ENCODE measurements at places on chromosomes 7 and 10.

DNA sequence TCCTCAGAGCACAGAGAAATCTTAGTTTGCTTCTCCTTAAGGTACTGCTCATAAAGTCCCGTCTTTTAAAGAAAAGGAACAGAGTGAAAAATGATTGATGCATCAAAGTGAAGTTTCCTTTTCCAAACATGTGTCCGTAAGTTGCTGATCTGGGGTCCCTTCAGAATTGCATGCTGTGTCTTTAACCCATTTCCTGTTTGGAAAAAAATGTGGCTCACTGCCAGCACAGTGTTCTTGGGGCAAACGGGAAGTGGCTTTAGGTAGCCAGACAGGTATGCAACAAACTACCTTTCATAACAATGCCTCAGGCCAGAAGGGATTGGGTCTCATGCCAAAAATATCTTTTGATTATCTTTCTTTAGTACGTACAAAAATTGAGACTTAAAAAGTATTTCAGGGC is 50.9 kb downstream of the TFAM start:
- DNase-seq, result no peak

DNA sequence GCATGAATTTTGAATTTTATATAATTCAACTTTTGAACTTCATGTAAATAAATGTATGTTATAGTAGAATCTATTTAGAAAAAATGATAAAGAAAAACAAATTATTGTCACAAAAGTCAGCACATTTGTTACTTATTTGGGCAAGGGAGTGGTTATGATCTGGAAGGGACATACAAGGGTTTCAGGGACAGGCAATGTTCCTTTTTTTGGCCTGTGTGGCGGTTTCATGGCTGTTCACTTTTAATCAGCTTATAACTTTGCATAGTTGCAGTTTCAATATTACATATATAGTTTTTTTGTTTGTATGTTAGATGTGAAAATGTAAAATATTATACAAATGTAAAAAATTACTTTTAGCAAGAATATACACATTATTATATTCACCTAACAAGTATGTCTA is 256.2 kb downstream of the PCLO start:
- no peak for DNase-seq

- no peak for DNase-seq
Observed at GRCh38 chr7:149196705-149197171, 1.4 kb downstream of the ZNF282 start.

- DNase-seq, result no peak
Observed at GRCh38 chr10:106360870-106361269, 803.6 kb downstream of the SORCS1 start.

DNA sequence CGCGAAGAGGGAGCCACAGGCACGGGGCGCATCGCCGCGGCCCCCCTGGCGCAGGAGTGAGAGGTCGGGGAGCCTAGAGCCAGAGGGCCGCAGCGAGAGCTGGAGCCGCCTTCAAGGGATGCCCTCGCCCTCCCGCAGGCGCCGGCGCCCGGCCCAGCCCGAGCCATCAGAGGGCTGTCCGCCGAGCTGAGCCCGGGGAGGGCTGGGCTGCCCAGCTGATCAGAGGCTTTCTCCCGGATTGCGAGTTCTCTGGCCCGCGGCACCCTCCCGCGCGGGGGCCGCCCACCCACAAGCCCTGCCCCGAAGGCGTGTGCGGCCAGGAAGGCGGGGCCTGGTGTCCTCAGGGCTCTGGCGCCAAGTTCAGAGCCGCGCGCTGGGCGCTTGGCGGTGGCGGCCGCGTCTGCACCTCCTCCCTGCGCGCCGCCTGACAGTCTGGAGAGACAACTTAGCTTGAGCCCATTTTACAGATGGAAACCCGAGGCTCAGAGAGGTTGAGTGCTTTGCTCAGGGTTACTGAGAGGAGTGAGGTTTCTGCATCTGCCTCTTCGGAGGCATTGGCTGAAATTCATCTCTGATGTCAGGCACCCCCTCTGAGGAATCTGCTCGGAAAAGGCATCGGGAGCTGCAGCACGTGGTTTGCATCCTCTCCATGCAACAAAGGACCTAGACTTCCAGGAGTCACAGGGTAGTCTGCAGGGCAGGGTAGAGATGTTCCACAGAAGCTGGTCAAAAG is 3.8 kb upstream of the ANTXRL start:
- peak; percentile 29 for DNase-seq

- no peak for DNase-seq
Observed at GRCh38 chr10:70903262-70903921, 15.0 kb upstream of the PCBD1 start.

DNA sequence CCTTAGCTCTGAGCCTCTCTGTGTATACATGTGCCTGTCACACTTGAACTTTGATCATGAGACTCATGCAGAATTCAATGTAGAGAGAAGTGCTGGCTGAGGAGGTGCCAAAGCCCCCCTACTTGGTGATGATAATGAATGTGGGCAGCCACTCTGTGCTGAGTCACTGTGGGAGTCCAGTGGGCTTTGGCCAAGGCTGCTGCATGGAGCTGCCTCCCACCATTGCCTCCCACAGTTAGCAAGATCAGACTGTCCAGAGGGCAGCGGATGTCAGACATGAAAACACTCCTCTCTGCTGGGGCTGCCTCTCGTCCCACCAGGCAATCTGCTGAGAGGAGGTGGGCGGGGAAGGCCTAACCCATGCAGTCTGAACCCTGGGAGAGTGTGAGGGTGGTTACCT is 180.3 kb downstream of the SH2D4B start:
- DNase-seq, result no peak

DNA sequence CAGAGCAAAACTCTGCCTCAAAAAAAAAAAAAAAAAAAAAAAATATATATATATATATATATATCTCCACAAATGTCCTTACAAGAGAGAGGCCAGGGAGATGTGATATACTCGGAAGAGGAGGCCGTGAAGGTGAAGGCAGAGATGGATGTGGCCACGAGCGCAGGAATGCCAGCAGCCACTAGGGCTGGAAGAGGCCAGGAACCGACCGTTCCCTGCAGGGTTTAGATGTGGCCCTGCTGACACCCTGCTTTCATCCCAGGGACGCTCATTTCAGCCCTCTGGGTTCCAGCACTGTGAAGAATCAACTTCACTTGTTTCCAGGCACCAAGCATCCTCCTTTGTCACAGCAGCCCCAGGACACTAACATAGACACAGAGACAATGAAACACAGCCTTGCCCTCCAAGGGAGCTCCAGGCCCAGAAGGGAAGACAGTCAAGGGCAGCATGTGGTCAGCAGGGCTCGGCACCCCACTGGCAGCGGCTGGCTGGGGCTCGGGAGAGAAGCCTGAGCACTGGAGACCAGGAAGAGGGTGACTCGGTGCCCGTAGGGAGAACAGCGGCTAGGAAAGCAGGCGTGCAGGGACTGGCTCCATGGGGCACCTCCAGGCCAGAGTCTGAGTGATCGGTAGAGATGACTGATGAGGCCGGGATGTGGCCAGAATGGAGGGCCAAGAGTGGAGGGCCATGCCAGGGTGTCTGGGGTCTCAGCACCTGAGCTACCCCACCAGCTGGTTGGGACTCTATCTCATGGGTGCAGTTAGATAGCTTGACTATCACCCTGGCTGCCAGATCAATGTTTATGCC is 7.6 kb downstream of the WDR86 start:
- DNase-seq, result no peak

GRCh38 chr7:76211216-76211615 is 9.5 kb downstream of the SRRM3 start:
- DNase-seq, result no peak

GRCh38 chr7:158127241-158127640 is 460.4 kb downstream of the PTPRN2 start:
- no peak for DNase-seq

DNA sequence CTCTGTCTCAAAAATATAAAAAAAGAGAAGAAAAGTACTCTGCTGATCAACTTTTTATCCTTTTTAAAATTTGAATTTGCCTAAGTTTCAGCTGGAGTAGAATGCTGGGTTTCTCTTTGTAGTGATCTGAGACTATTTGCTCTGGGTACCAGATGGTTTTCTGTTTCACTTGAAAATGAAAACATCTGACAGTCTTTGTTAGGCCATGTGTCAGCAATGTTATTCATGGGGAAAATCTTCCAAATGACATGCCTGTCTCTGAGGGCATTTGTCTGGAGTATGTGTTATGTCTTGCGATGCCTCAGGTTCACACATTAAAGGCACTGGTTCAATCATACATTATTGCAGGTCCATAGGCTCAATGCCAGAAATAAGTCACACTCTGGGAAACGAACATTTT is 175.3 kb upstream of the TMEM229A start:
- DNase-seq, result no peak

DNA sequence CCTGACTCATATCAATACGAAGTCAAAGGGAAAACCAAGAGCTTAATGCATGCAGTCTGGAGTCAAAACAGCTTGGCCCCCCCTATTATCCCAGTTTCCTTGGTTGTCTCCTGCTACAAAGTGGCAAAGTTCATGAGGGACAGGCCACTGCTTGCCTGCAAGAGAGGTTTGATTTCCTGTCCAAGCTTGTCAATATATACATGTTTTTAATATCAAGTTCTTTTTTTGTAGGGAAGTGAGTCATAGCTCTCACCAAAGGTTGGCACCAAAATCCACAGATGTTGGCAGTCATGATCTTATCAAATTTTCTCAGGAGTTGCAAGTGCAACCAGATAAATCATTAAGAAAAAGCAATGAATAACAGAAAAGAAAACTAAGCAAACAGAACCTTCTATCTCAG is 176.8 kb downstream of the COBL start:
- DNase-seq, result no peak

- DNase-seq, result no peak
Observed at GRCh38 chr10:87928996-87929395, 65.6 kb downstream of the PTEN start.

- no peak for DNase-seq
Observed at GRCh38 chr10:92506336-92506735, 67.6 kb downstream of the IDE start.

DNA sequence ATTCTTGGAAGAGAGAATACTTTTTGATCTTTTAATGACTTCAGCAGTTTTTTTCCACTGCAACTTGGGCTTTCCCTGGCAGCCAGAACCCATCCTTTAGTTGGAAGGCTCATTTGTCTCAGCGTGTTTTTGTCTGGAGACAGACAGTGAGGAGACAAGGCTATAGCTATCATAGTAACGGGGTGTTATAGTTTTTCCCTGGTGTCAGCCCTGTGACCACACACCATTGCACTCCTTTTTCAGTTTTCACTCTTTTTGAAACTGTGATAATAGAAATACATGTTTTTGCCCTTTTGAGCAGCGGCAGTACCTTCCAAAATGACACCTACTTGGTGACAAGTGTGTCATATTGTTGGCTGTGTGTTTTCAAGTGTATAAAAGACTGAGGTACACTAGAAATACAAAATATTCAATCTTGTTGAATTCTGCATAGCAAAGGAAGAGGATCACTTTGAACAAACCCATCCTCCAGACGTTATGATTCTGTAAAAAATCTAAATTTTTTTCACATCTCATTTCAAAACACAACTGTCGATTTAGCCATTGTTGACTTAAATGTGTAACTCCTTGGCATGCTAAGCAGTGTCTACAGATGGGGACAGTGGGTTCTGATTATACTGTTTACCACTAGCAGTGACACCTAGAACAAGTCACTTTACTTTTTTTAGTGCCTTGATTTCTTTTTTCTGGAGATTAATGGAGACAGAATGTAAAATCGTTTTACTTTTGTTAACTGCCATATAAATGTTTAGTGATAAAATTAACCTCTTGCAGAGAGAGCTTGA is 130.1 kb downstream of the EXOC4 start:
- no peak for DNase-seq

DNA sequence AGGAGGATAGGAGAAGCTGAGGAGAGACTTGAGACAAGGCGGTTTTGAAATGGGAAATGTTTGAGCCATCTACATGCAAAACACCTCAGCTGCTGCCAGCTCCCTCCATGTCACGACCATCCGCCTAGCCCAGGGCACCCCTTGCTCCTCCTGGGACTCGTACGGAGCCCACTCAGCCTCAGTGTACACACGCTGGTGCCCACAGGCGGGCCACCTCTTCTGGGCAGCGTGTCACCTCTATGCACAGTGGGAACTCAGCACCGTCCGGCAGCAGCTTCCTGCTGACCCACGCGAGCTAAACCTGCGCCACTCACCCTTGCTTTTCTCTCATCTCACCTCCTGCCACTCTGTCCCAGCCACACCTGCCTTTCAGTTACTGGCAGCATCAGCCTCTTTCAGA is 108.3 kb downstream of the GALNT11 start:
- DNase-seq, result no peak

DNA sequence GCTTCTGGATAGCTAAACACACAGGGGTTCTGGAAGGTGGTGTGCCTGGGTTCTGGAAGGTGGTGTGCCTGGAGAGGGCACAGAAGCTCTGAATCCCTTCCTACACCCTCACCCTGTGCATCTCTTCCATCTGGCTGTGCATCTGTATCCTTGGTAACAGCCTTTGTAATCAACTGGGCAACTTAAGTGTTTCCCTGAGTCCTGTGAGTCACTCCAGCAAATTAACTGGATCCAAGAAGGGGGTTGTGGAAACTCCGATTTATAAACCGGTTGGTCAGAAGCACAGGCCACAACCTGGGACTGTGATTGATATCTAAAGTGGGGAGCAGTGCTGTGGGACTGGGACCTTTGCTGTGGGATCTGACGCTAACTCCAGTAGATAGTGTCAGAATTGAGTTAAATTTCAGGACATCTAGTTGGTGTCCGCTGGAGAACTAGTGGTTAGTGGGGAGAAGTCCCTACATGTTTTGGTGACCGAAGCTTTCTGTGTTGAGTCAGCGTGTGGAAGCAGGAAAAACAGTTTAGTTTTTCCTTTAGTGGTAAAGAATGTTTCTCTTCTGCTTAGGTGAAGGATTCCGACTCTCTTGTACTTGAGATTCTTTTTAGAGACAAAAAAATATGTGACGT is 228.1 kb downstream of the BMPER start:
- no peak for DNase-seq

DNA sequence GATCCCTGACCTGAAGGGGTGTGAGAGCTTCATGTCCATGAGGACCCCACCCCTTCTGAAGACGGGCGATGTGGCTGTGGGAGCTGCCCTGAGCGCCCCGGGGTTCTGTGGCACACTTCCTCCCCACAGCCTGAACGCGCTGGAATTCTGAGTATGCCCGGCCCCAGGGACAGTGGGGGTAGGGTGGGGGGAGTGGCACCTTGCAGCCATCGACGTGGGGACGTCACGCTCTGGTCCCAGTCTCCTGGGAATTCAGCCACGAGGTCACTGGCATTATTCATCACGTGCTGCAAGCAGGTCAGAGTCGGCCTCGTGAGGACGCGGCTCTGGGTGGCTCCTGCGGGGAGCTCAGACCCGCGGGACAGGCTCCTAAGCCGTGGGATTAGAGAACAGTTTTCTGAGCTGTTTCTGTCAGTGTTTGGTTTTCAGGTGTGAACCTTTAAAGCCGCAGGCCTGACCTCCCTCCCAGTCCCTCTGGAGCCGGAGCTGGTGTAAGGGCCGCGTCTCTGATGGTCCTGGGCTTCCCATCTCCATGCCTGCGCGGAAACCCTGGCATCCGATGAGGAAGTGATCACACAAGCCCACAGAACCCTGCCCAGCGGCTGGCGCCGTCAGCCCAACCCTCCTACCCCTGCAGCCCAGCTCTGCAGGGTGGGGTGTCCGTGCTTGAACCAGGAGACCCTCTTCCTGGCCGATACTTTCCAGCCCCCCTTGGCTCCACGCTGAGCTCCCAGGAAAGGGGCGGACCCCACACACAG is 16.1 kb downstream of the GPR146 start:
- no peak for DNase-seq
